Stimulated activated CD8-positive, alpha-beta memory T cell treated with anti-CD3 and anti-CD28 coated beads, Interleukin-15, amount 100 ng/mL, for 4 hours (primary cell): ENCODE measurements at places on chromosomes 4 and X.

- DNase-seq: no peak
These were observed 25.4 kb upstream of the LIMCH1 start for GRCh38 chr4:41512596-41512995.

- DNase-seq: no peak
These were observed 880.1 kb upstream of the INTU start for GRCh38 chr4:126752702-126753101.

DNA sequence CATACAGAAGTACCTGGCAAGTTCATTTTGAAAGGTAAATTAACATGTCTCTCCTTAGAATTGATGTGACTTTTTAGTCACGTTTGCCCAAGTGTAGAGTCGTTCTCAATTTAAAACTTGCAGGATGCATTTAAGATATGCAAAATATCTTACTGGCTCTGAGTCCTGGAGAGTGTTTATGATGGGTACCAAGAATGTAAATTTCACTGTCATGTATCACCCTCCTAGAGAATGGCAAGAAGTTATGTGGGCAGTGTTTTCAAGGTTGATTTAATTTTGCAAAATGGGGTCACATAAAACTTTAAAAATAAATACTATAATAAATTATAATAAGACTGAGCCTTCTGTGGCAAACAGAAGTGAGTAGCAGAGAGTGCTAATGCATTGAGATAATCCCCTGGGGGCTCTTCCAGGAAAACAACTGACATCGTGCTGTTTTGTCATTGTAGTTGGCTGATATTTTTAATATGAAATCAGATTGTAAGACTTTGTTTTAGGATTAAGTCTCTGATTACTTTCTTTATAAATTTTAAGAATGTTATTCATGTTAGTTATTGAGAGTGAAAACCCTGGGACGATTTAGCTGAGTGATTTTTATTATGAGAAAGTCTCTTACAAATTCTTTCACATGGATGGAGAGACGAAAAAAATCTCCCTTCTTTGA, 103.0 kb downstream of the AFF1 start:
- DNase-seq: no peak

DNA sequence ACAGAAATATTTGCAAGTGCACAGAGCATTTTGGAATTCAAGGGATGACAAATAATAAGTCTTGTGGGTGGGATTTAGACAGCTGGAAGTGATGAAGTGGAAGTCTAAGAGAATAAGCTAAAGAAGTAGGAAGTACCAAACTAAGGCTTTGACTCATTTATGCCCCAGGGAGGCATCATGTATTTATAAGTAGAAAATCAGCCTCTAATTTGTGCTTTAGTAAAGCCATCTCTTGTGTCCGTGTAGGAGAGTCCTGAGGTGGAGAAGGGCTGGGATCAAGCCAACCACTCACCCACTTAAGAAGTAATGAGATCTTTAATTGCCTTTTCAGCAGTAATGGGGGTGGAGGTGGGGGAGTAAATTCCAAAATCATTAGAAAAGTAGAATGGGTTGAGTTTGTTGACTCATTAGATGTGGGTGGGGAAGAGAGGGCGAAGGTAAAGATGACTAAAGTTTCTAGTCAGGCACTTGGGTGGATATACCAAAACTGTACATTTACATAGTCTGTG, 356.7 kb downstream of the STIM2 start:
- no peak for DNase-seq

DNA sequence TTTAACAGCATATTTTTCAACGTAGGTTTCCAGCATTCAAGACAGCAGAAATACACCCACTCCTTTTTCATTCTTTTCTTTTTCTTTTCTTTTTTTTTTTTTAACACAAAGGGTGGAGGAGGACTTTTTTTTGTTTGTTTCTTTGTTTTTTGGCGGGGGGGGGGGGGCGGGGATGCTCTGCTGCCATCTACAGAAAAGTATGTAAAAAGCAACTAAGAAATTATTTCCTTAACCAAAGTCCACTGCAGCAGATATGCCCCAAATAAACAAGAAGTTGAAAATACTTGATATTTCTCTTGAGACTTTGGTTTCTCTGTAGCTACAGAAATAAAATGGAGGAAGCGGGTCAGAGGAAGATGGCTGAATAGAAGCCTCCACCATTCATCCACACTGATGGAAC, 63.2 kb upstream of the PBDC1 start:
- DNase-seq: no peak

DNA sequence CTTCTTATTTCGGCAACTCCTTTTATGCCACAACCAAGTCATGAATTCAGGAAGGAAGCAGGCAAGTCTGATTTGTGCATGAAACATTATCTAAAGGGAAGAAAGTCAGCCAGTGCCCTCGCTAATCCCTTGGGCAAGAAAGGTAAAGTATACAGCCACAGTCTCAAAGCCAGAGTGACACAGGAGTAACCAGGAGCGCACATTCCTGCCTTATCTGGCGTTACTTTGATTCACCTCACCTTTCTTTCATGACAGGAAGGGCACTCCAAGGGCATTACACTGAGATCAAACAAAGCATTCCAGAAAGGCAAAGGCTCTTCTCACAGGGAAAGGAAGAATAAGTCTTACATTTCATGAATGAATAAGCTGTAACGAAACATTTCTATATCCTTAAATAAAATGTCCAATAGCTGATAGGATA, 38.8 kb downstream of the FAT1 start:
- DNase-seq: no peak

DNA sequence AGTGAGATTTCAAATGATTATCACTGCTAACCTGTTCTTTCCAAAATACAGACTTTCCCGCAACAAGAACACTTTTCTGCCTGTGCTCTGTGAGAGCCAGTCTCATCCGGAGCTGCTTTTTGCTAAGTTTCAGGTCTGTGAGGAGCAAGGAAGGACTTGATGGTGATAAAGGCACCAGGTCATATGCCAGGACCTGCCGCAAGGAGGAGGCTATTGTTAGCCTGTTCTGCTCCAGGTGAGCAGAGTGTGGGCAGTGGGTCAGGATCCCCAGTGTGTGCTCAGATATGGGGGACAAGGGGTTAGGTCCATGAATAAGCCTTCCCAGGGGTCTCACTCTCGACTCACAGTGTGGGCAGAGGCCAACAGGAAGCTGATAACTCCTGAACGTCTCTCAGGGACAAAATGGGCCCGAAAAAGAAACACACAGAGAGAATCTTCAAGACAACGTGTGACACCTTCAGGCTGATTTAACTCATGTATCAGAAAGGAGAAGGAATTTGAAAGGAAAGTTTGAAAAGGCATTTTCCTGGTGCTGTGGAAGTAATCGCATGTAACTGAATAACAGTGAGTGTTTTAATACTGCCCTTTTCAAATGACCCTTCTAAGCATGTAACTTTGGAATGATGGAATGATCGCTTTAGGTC, 57.7 kb upstream of the PDLIM3 start:
- no peak for DNase-seq

GRCh38 chr4:187499956-187500355, 495.6 kb upstream of the ZFP42 start:
- no peak for DNase-seq

DNA sequence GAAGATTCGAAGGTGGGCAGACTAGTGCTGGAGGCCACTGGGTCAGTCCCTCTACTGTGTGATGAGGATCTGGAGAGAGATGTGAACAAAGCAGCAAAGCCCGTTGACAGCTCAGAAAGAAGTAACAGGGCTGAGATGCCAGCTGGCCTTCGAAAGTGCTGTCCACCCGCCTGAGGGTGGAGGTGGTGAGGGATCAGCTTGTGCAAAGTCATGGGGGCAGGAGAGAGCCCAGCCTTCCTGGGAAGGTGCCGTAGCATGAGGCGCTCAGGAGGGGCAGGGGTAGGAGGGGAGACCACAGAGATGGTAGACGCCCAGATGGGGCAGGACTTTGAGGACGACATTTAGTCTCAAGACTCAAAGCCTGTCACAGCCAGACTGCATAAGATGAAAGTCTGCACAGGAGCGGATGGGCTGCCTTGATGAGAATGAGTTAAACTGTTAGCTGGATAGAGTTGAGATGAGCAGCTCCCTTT, 19.7 kb downstream of the TBC1D14 start:
- DNase-seq: no peak

DNA sequence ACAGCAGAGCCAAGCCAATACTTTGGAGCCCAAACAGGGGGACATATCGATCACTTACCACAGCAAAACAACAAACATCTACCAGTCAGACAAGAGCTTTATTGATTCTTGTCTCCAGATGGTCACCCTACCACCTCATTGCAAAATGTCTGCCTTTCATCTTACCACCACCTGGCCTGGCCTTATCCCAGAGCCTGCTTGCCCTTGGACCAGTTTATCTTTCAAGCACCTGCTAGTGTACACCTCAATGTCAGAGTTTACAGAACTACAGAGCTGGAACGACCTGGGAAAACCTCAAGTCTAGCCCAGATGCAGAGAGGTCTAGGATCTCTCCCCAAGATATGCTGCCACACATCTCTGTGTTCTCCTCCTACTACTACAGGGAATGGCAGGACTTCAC, 4.5 kb downstream of the BCAP31 start:
- no peak for DNase-seq

- DNase-seq: no peak
These were observed 9.0 kb upstream of the NSG1 start for GRCh38 chr4:4377732-4378460.

- no peak for DNase-seq
These were observed 306.7 kb downstream of the GBA3 start for GRCh38 chr4:22999419-22999818.

DNA sequence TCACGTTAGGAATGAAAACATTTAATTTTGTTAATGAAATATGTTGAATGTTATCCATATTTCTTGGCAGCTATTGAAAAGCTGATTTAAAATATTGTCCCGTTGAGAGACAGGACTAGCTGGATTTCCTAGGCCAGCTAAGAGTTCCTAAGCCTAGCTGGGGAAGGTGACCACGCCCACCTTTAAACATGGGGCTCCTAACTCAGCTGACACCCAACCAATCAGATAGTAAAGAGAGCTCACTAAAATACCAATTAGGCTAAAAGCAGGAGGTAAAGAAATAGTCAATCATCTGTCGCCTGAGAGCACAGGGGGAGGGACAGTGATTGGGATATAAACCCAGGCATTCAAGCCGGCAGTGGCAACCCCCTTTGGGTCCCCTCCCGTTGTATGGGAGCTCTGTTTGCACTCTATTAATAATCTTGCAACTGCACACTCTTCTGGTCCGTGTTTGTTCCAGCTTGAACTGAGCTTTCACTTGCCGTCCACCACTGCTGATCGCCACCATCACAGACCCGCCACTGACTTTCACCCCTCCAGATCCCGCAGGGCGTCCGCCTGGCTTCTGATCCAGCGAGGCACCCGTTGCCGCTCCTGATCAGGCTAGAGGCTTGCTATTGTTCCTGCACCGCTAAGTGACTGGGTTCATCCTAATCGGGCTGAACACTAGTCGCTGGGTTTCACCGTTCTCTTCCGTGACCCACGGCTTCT, 308.9 kb downstream of the GLUD2 start:
- no peak for DNase-seq

GRCh38 chrX:77975755-77976154, 6.3 kb upstream of the PGAM4 start:
- DNase-seq: no peak
